ENCODE measurements at places on chromosomes 12 and 14.

DNA sequence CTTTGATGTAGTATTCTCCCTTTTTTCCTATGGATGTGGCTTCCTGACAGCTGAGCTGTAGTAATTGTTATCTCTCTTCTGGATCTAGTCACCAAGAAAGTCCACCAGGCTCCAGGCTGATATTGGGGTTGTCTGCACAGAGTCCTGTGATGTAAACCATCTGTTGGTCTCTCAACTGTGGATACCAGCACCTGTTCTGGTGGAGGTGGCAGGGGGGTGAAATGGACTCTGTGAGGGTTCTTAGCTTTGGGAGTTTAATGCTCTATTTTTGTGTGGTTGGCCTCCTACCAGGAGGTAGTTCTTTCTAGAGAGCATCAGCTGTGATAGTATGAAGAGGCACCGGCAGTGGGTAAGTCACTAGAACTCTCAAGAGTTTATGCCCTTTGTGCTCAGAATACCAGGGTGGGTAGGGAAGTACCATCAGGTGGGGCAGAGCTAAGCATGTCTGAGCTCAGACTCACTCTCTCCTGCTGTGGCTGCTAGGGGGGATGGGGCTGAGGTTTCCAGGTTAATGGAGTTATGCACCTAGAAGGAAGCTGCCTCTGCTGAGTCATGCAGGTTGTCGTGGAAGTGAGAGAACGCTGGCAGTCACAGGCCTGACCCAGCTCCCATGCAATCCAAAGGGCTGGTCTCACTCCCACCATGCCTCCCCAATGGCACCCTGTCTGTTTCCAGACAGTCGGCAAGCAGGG is 3.0 kb upstream of the TAS2R14 start:
- DNase-seq, result peak; percentile 35

GRCh38 chr12:85527192-85527591 is 247.2 kb downstream of the ALX1 start:
- no peak for DNase-seq

DNA sequence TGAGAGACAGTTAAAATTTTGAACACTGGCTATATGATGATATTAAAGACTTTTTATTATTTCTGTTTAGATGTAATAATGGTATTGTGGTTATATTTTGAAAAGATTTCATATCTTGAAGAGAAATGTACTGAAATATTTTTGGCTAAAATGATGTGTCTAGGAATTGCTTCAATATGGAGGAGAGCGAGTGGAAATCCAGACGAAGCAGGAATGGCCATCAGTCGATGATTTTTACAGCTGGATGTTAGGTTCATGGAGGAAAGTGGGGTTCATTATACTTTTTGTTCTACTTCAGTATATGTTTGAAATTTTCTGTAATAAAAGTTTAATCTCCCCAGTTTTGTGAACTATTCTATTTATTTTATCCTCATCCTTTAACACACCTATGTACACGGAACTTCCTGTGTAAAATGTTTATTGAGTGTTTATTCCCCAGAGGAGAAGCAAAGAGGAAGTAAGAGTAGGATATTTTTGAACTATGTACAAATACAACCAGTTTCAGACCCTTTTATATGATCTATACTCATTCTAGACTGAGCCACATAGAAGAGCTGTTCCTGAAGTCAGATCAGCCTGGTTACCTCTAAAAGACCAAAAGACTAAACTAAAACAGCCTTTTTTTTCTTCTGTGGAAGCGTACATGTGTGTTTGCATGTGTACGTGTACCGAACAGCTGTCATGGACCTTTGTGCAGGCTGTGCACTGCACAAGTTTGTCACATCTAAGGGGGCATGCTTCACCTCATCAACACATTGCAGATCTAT is 211.0 kb upstream of the NUDT4 start:
- DNase-seq, result no peak

- DNase-seq, result no peak
These were observed 16.2 kb upstream of the AACS start for GRCh38 chr12:125049093-125049458.
